Activated T-cell treated with anti-CD3 and anti-CD28 coated beads, Interleukin-2, amount 50 U/mL, for 4 hours (primary cell): ENCODE measurements at places on chromosomes 13 and 19. TPM values are rescaled to one million over a fixed set of nuclear protein-coding genes. Genes with fewer than 3 reads are reported as not detected.

- DNase-seq = no peak
Measured at GRCh38 chr13:113734099-113734825, 24.8 kb upstream of the TMEM255B start.

- no peak for DNase-seq
Measured at GRCh38 chr19:14150041-14150769, 13.8 kb upstream of the ASF1B start.

DNA sequence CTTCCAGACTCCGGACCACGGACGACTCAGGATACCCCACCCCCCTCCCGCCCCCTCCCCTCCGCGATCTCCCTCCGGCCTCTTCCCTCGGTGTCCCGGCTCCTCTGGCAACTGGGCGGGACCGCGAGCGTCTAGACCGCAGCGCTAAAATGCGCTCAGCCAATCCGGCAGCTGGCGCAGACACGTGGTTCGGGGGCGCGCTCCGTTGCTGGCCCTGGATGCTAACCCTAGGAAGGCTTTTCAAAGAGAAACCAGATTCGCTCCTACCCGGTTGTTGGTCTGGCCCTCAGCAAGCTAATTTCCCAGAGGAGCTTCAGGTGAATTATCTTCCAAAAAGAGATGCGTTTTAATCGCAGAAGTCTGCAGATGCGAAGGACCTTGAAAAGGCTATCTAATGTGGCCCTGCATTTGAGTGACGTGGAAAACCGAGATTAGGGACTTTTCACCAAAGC is at the start of gene DZIP1:
DZIP1 (minus strand) TSS at position 106 of the 452 bp plus-strand sequence. CDS start 2,677 bp downstream, outside the sequence.
- DNase-seq = no peak

GRCh38 chr13:57558051-57558467 is 73.5 kb upstream of the PCDH17 start:
- no peak for DNase-seq

DNA sequence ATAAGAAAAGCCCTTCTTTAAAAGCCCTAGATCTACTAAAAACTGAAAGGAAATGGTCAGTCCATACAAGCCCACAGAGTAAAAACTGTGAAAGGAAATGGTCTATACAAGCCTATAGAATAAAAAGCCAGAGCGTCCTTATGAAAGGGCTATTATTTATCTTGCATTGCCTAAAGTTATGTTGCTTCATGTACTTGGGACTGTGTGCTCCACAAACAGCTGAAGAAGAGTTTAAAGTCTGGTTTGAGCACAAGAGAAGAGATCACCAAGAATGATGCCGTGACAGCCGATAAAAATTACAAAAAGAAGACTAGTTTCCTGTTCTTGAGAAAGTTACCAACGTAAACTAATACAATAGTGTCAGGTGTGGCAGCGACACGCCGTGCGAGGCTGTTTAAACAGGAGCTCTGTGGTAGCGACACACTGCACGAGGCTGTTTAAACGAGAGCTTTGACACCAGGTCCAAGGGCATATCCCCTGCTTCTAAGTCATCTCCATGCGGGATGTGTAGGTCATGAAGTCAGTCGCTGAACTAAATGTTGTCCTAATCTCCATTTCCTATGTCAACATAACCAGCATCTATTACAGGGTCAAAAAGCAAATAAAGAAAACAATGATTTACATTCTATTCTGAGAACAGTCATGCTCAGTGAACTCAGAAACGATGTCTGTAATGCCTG is 24.9 kb downstream of the PCID2 start:
- DNase-seq = no peak

GRCh38 chr19:49642492-49643035 is 555 bp downstream of the SCAF1 start:
- no peak for DNase-seq

GRCh38 chr13:77143431-77143830 is 116.5 kb upstream of the FBXL3 start:
- DNase-seq = no peak

DNA sequence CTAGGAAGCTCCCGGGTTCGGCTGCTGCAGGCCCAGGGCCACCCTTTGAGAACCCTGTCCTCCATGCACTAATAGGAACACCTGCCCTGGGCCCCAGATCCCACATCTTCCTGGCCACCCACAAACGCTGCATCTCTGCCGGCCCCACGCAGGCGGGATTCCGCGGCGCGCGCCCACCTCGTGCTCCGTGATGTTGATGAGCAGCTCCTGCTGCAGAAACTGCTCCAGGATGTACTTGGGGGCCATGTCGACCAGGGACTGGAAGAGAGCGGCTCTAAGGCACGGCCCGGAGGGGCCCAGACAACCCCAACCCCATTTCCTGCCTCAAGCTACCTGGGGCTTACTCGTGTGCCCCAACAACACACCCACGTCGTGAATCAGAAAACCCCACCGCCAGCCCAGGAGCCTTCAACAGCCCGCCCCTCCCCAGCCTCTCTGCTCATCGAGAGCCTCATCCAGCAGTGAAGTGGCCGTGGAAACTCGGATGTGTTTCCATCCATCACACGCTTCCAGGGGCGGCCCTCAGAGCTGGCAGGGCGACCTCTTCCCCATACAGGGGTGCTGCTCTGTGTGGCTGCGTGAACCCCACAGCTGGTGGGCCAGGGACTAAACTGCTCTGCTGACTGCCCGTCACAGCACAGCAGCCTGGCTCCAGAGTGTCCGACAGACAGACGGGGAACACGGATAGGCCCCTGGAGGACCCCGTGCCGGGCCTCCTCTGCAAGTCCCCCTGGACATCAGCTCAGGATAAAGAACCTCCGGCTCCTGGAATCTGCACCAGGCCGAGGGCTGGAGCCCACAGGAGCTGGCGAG is 4.2 kb downstream of the POLR2E start:
- DNase-seq = no peak

NLRP9 gene
- total RNA-seq = not detected

MIDN gene
- total RNA-seq = 68.7 TPM

CEACAM6 gene
- 0.27 TPM for total RNA-seq

FFAR1 gene
- total RNA-seq = not detected

IGSF23 gene
- not detected for total RNA-seq

PLK5 gene
- total RNA-seq = not detected

SHISA7 gene
- total RNA-seq = not detected

ZNF491 gene
- 0.16 TPM for total RNA-seq

DPF1 gene
- total RNA-seq = 0.43 TPM

ZNF578 gene
- total RNA-seq = 0.35 TPM

KIR2DL4 gene
- total RNA-seq = not detected

DOHH gene
- total RNA-seq = 39.2 TPM

N4BP2L1 gene
- 5.4 TPM for total RNA-seq
